ENCODE measurements at places on chromosomes 7 and 10. TPM values are rescaled to one million over a fixed set of nuclear protein-coding genes. Genes with fewer than 3 reads are reported as not detected.

IDI2 gene
- not detected for total RNA-seq

ABCC2 gene
- 1.8 TPM for total RNA-seq

STOX1 gene
- 0.29 TPM for total RNA-seq

LLCFC1 gene
- not detected for total RNA-seq

MMD2 gene
- not detected for total RNA-seq

ZDHHC6 gene
- total RNA-seq: 26.1 TPM

LRMDA gene
- total RNA-seq: 17.1 TPM

SYT15B gene
- under 0.01 TPM for total RNA-seq

LRRD1 gene
- total RNA-seq: 0.29 TPM

PON3 gene
- total RNA-seq: 0.88 TPM

ZNF655 gene
- total RNA-seq: 75.1 TPM

ZNF425 gene
- total RNA-seq: 4.7 TPM

NCF1 gene
- total RNA-seq: under 0.01 TPM

POM121L12 gene
- total RNA-seq: not detected

SYCE1 gene
- 0.72 TPM for total RNA-seq

VSTM4 gene
- 14.1 TPM for total RNA-seq

TRIL gene
- total RNA-seq: 0.29 TPM

CHST15 gene
- total RNA-seq: 22.8 TPM

HIPK2 gene
- 13.3 TPM for total RNA-seq

CYP3A7 gene
- not detected for total RNA-seq

CLCN1 gene
- total RNA-seq: under 0.01 TPM

NKX2-3 gene
- not detected for total RNA-seq

ADRB1 gene
- total RNA-seq: not detected

C10orf67 gene
- not detected for total RNA-seq

LRWD1 gene
- total RNA-seq: 20.0 TPM

IMPDH1 gene
- 31.5 TPM for total RNA-seq

LAMB4 gene
- total RNA-seq: 0.36 TPM

AKR1C8 gene
- not detected for total RNA-seq

NUTM2D gene
- 1.5 TPM for total RNA-seq

NPTX2 gene
- 2.4 TPM for total RNA-seq

RBP3 gene
- not detected for total RNA-seq

EGFR gene
- 104 TPM for total RNA-seq

HYAL4 gene
- total RNA-seq: not detected

CFAP69 gene
- total RNA-seq: 5.4 TPM

IKZF1 gene
- under 0.01 TPM for total RNA-seq

APBB1IP gene
- 14.8 TPM for total RNA-seq

KCND2 gene
- total RNA-seq: 9.4 TPM

PRRT4 gene
- total RNA-seq: not detected

ANKRD7 gene
- total RNA-seq: 1.8 TPM

All from osteoblast (primary cell).